Testis (tissue), 5 donors: ENCODE measurements at places on chromosomes 16 and 17.

GRCh38 chr16:58442547-58442946, 50.3 kb downstream of the GINS3 start:
- peaks cover 12% of the 10 kb centered on the region for H3K4me1 ChIP-seq
- no peaks in the 10 kb centered on the region for H3K27me3 ChIP-seq
- no peak overlapping the region for H3K27ac ChIP-seq

DNA sequence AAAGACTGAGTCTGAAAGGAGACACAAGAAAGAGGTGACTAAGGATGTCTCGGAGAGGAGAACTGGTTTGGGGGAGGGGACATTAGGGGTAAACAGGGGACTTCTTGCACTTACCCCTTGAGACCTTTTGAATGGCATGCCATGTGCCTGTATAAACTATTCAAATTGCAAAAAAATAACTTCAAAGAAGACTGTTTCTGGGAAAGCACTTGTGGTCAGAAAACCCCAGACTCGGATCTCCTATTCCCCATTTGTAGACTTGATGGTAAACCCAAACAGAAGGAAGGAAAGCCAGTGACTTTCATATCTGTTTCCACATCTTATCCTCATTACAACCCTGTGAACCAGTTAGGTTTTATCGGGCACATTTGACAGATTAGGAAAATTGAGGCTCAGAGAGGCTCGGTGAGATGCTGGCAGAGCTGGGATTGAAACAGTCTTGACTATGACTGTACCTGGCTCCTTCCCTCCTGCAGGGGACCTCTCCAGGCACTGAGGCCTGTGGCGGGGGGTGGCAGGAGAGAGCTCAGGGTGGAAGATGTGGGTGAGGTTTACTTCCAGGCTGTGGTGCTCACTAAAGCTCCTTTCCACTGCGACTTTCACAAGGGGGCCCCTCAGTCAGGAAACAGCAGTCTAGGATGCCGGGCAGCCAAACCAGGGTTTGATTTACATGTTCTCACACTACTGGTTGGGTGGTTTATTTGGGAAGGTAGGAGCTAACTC, 30.5 kb upstream of the PLCG2 start:
- no peaks in the 10 kb centered on the region for H3K36me3 ChIP-seq
- no peaks in the 10 kb centered on the region for H3K27me3 ChIP-seq
- DNase-seq = no peak
- H3K4me1 ChIP-seq = no peaks in the 10 kb centered on the region

DNA sequence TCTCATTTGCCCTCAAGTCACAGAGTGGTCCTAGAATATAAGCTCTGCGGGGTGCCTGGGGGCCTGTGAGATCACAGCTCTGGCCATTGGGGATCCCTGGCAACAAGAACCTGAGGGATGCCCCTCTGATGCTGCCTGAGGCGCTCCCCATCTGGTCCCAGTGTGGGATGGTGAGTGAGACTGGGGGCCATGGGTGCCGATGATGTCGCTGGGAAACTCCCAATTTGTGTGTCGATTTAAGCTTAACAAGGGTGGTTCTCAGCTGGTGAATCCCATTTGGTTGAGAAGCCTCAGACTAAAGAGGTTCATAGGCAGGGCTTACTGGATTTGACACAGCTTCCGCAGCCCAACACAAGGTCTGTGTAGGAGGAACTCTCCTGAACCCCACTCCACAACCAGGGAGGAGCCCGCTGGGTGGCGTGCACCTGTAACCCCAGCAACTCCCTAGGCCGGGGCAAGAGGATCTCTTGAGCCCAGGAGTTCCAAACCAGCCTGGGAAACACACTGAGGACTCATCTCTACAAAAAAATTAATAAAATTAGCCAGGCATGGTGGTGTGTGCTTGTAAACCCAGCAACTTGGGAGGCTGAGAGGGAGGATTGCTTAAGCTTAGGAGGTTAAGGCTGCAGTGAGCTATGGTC, 63.7 kb upstream of the SIAH1 start:
- H3K4me3 ChIP-seq = no peak overlapping the region
- DNase-seq = peak; percentile 6
- no peaks in the 10 kb centered on the region for H3K27me3 ChIP-seq

GRCh38 chr16:70473446-70474319, 19.3 kb downstream of the FCSK start:
- no peaks in the 10 kb centered on the region for H3K4me1 ChIP-seq
- H3K4me3 ChIP-seq = no peak overlapping the region
- H3K36me3 ChIP-seq = no peaks in the 10 kb centered on the region
- H3K27me3 ChIP-seq = no peaks in the 10 kb centered on the region

DNA sequence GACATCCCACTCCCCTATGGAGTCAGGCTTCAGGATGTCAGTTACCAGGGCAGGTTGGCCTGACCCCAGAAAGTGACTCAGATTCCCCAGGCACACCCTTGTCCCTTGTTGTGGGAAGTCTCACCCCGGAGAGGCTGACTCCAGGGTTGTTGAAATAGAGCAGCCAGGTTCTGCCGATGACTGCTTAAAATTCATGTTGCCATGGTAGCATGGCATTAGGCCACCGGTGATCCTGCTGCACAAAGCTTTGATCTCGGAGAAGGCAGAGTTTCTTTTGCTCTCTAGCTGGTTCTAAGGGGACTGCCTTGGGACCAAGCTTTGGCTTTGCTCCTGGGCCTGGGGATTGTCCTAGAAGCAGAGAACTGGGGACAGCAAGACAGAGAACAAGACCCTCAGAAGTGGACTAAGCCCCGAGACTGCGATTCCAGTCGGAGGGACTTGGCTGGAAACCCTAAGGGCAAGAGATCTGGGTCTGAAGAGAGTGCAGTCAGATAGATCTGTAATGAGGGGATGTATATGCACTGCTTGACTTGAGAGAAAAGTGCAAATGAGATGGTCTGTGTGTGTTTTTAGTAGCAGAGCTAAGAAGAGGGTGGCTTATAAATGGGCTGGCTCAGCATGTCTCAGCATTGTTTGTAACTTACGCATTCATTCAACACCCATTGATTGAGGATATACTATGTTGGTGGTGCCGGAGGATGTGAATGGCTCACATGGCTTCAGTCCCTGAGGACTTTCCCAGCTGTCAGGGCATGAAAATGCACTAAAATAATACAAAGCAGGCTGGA, 106.9 kb downstream of the RGS9 start:
- no peak overlapping the region for H3K4me3 ChIP-seq
- H3K27me3 ChIP-seq = no peaks in the 10 kb centered on the region
- no peaks in the 10 kb centered on the region for H3K36me3 ChIP-seq
- no peak overlapping the region for H3K27ac ChIP-seq

- no peak for DNase-seq
- H3K4me3 ChIP-seq = no peak overlapping the region
- no peaks in the 10 kb centered on the region for H3K36me3 ChIP-seq
- no peaks in the 10 kb centered on the region for H3K27me3 ChIP-seq
- no peaks in the 10 kb centered on the region for H3K4me1 ChIP-seq
- no peak overlapping the region for H3K27ac ChIP-seq
These were observed 240.3 kb upstream of the DYNLRB2 start for GRCh38 chr16:80300456-80300855.

DNA sequence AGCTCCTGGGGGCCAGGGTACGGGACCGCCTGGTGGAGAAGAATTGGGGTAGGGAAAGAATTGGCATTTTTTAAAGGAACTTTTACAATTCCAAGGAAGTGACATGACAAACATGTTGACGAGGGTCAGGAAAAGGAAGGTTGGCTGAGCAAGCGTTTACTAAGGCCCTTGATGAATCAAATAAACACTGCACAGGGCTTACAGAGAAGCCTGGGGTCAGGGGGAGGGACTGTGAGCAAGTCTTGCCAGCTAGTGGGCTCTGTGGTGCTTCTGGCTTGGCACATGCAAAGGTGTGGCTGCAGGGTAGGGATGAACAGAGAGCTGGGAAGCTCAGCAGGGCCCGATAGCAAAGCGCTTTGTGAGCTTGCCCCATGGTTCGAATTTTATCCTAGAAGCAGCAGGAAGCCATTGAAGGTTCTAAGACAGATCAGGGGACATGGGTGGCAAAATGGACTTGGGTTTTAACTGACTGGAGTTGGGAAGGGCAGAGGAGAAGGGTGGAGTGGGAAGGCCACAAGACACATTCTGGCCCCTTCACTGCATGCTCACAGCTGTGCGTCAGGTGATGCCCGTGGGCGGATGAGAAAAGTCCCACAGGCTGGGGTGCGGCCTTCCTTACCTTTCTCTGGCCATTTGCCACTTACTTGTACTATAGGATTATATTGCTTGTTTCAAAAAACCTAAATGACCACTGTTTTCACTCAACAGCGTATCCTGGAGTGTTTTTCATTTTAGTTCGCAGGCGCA, 117.8 kb downstream of the SOCS1 start:
- H3K4me1 ChIP-seq = peaks cover 2% of the 10 kb centered on the region
- no peaks in the 10 kb centered on the region for H3K36me3 ChIP-seq
- H3K27ac ChIP-seq = no peak overlapping the region
- DNase-seq = no peak
- no peaks in the 10 kb centered on the region for H3K27me3 ChIP-seq
